ENCODE measurements at places on chromosomes 5 and 9.

GRCh38 chr5:142829801-142830220 lies 59.6 kb downstream of the ARHGAP26 start:
- DNase-seq: no peak

DNA sequence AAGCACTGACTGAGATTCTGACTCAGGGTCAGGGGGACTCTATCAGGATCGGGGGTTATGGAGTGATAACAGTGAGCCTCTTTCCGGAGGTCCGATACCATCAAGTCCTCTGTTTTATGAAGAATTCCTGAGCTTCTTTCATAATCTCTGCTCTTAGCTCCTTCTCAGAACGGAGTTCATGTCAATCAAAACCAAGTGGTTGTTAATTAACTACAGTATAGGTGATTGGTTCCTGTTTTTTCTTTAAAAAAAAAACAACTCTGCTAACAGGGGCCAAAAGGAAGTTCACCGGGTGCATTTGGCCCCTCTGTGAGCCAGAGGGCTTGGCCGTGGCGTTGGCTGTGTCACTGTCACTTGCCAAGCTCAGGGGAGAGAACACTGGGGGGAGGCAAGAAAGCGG lies 4.0 kb downstream of the GFI1B start:
- no peak for DNase-seq

DNA sequence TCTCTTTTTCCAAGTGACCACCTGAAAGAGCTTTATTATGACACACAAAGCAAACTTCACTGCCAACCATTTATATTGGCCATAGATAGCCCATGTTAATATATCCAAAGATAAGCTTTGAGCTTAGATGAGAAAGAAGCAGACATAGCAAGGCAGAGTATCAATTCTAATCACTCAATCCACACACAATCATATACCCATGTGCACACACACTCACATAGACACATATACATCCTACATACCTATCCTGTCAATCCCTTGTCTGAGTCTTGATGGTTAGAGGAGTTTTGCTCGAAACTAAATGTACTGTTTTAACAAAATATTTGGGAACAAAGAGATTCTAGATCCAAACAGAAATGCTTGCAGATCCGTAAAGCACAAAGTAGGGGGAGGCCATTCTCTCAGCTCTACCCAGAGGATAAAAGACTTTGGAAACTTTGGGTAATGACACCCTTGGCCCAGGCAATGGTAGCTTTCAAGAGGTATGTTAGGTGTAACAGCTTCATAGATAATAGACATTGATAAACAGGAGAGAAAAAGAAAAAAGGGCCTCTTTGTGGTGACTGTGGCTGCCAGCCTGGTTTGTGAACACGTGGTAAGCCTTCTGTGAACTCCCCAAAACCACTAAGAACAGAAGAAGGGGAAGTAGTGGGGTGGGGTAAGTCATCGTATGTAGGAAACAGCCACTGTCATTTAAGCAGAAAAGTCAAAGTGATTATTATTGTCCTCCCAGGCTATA lies 121.6 kb downstream of the TLR4 start:
- DNase-seq: peak; percentile 21

DNA sequence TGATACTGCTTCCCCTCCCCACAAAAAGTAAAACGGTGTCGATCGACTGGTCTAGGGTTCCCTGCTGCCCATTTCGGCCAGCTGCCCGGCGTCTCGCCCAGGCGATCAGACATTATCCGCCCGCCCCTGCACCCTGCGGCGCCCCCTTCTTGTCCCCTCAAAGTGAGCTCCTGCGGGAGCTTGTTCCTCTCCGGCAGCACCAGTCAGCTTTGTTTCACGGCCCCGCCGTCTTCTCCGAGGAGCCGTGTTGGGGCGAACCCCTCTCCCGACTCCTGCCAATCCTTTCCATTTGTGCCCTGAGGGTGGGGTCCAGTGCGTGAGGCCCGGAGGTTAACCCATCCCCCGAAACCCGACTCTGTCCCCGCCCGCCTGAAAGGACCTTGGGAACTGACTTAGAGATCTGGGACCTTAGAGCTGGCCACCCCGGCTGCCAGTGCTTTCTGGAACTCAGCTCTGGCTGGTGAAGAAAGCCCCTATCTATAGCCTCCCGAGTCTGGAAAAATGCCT lies 518 bp downstream of the UBE2B start:
- DNase-seq: peak; percentile 52

GRCh38 chr9:94869415-94869843 lies 142.9 kb downstream of the AOPEP start:
- DNase-seq: no peak

GRCh38 chr5:131795228-131795627 lies 1.6 kb downstream of the FNIP1 start:
- no peak for DNase-seq

GRCh38 chr9:97812247-97812543 lies 40.8 kb upstream of the FOXE1 start:
- DNase-seq: no peak

- DNase-seq: no peak
Measured at GRCh38 chr9:132694144-132694543, 23.9 kb downstream of the GTF3C4 start.

DNA sequence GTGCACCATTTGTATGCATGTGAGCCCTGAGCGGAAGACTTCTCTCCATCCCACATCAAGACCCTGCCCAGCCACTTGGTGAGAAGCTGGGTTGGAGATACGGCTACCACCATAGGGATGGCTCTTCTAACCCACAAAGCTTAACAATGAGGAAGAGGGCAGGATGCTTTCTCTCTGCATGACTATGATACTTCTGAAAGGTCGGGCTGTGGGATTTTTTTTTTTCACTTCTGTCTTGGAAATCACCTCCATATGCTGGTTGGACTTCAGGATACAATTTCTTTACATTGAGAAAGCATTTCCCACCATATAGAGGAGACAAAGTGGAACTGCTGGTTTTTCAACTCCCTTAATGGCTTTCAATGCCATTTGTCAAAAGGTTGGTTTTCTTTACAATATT lies 30.5 kb downstream of the ZNF366 start:
- no peak for DNase-seq

GRCh38 chr9:136714096-136714892 lies 1.9 kb downstream of the DIPK1B start:
- DNase-seq: no peak

DNA sequence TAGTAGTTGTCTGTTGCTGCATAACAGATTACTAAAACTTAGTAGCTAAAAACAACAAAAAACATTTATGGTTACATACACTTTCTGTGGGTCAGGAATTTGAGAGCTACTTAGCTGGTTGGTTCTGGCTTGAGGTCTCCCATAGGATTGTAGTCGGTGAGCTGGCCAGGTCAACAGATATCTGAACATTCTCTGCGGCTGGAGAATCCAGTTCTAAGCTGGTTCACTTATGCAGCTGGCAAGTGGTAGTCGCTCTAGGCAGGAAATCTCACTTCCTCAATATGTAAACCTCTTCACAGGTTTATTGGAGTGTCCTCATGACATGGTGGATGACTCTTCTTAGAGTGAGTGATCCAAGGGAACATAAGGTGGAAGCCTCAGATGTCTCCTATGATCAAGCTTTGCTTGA lies 65.7 kb upstream of the TNFAIP8 start:
- no peak for DNase-seq

- DNase-seq: no peak
Measured at GRCh38 chr5:20029266-20029665, 41.3 kb upstream of the CDH18 start.

- DNase-seq: no peak
Measured at GRCh38 chr9:14466429-14466818, 152.5 kb upstream of the NFIB start.

- DNase-seq: no peak
Measured at GRCh38 chr5:180810959-180811622, 8.5 kb upstream of the MGAT1 start.

DNA sequence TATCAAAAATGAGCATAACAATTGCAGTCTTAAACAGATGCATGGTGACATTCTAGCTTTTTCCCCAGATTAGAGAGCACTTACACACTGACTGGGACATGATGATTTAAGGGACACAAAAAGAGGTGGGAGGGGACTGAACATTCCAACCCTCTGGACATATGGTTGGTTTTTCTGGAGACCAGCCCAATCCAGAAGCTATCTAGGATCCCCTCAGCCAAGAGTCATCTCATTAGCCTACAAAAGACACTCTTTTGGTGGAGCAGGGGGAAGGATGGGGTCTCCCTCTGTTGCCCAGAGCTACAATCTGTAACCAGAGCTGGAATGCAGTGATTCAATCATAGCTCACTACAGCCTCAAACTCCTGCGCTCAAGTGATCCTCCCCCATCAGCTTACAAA lies 97.3 kb upstream of the IQGAP2 start:
- no peak for DNase-seq

DNA sequence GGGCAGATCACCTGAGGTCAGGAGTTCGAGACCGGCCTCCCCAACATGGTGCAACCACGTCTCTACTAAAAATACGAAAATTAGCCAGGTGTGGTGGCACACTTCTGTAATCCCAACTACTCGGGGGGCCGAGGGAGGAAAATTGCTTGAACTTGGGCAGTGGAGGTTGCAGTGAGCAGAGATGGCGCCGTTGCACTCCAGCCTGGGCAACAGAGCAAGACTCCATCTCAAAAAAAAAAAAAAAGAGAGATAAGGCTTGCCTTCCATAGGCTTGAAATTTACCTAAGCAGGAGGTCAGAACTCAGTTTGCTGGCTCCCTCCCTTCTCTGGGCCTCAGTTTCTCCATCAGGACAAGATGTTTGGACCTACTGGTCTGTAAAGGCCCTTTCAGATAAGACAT lies 1.3 kb downstream of the SPOUT1 start:
- DNase-seq: no peak

DNA sequence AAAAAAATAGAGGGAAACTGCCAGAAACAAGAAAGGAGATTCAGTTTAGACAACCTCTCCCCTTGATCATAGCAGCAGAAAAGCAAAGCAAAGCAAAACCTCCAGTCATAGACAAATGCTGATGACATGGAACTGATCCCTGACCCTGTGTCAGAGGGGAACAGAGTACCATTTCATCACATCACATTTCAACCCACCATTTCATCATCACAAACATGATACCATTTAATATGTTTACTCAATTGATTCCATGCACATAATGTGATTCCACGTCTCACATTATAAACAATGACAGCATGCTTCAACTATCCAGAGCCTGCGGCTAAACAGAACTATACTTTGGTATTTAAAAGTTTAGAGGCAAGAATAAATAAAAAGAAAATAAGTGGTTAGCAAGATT lies 28.7 kb upstream of the ACOT12 start:
- DNase-seq: no peak

DNA sequence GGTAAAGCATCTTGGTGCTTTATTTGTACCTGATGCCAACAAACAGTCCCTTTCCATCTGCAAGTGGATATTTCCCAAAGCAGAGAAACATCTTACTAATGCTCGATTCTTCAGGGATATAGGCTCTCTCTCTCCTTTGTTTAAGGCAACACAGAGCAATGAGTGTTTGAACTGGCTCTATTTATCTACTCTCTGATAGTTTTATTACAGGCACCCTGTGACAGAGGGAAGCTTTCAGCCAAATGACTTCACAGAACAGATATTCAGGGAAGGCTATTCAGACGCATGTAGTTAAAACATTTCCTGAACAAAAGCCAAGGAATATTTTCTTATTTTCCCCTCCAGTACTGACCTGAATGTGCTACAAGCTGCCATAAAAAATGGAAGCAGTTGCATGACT lies 141.8 kb downstream of the YIPF5 start:
- no peak for DNase-seq

DNA sequence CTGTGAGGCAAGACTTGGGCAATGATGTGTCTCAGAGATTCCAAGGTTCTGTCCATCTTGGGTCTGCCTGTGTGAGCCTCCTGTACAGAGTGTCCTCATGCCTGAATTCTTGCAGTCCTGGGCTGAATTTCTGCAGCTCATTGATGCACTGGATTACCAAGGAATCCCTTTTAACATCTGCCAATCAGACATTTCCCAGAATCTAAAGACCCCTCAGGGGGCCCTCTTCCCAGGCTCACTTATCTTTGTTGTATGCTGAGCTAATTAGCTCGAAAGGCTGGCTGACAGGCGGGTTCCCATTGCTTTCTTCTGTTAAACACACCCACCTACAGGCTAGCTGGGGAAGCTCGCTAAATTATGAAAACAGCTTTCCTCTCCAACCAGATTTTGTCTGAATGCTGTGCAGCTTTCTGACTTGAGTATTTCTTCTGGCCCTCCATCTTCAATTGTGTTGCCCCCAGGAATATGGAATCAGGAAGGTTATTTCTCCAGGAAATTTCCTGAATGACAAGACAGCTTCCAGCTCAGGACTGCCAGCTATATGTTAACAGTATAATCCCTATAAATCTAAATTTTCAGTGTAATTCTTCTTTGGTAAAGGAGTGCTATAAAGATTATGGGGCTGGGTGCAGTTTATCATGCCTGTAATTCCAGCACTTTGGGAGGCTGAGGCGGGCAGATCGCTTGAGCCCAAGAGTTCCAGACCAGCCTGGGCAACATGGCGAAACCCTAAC lies at the start of gene LIX1:
TSS of gene LIX1 (minus strand) at position 91 of the 734 bp plus-strand sequence. CDS start at position 56, 35 bp downstream.
- peak; percentile 8 for DNase-seq

DNA sequence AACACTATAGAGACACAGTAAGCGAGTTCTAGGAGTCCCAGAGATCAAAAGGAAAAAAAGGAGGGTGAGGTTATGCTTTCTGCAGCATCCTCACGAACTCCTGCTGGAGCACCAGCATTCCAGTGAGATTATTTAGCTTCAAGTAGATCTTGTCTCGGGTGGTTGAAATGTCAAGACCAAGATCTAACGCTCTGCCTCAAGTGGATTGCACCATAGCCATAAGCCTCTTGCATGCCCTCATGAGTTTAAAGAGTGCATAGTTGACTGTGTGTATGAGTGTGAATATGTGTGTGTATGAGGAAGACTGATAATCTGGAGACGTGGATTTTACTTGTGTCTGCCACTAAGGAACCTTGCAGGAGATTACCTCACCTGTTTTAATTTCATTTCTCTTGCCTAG lies 335.3 kb upstream of the ADAMTSL1 start:
- no peak for DNase-seq

DNA sequence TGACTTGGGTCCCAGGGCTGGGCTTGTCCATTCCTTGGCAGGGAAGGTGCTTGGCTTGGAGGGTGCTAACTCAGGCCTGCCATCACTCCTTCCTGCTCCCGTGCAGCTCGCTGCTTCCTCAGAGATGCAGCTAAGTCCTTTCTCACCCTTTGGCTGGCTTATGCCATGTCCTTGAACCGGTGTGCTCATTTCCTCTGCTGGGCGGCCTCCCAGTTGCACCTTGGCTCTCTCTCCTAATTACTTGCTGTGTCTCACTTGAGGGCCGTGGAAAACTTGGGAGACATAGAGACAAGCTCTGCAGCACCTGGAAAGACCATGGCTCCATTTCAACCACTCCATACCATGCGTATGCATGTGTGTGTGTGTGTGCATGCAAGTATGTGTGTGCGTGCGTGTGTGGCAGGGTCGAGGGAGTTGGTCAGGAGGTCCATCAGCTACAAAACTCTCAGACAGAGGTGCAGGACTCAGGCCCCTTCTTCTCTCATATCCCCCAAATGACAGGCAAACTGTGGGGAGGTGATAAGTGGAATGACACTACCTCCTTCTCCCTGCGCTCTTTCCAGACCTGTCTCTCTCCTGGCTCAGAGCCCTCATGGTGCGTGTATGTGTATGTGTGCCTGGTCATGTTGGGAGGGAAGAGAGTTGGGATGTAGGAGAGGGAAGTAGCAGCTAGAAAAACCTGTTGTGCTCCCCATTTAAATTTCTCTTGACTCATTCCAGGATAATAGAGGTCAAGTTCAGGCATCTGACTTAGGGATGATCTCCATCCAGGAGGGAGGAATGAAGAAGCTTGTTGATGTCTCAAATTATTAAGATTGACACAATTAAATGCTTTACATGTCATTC lies 17.6 kb upstream of the MTMR12 start:
- DNase-seq: no peak
